ENCODE measurements at places on chromosomes 16 and 17.

DNA sequence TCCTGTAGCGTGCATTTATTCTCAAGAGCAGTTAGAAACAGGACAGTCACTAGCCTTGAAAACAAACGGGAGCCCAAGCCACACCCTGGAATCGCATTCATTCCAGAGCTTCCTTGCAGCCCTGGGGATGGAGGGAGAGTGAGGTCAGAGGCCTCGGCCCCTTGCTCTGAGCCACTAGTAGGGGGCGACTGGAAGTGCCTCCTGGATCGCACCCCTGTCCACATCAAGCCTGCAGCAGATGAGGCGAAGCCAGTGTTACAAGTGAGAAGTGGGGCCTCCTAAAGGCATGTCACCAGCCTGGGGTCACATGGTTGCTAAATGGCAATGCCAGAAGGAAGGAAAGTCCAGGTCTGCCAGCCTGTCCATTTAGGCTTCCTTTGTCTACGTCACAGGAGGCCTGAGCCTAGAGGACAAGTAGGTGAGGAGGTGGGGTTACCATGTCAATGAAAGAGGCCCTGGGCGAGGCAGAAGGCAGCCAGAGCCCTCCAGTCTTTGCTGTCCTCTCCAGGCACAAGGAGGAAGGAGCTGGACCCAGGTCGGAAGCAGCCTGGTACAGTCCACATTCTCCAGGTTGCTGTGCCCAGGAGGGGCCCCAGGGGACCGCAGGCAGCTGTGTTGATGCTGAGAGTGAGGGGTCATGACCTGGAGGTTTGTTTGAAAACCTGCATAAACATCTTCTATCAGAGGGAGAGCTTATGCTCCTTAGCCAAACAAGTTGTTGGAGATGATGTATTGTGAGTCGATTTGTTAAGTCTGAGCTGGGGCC lies 3.0 kb upstream of the RCVRN start:
- no peak for DNase-seq

GRCh38 chr16:84925092-84925772 lies 86.1 kb downstream of the ZDHHC7 start:
- DNase-seq = peak; percentile 69

- no peak for DNase-seq
These were observed 2.3 kb upstream of the UBALD2 start for GRCh38 chr17:76262732-76263344.

DNA sequence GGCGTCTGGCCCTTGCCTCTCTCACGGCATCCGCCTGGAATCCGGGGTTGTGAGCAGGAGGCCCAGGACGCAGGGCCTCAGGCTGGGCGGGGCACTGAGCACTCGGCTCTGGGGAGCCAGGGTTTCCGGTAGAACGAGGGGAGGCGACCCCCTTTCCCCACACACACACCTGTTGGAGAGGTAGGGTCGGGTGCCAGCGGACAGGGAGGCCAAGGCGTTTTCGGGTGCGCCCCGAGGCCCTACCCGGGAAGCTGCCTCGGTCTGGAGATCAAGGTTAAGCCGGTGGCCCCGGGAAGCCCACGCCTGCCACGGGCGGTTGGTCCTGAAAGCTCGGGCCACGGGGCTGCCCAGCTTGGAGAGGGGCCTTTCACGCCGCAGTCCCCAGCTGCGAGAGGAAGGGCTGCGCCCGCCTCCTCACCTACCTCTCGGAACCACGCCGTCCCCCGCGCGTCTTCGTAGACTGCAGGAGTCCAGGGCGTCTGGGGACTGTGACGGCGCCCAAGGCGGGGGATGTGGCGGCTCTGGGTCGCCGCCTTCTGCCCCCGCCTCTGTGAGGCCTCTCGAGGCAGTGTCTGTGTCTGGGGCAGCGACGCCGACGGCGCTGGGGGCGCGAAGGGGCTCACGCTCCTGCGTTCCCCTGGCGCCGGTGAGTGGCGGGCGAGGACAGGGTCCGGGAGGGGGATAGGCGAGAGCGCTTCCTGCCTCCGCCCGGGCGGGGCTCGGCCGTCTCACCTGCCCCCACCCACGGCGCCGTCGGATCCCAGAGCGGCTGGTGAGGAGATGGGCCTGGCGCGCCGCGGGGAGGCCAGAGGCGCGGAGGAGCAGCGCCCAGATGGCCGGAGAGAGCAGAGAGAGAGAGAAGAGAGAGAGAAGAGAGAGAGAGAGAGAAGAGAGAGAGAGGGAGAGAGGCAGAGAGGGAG lies 20.3 kb upstream of the HOXB9 start:
- peak; percentile 28 for DNase-seq

- no peak for DNase-seq
These were observed 494 bp downstream of the PRSS41 start for GRCh38 chr16:2798723-2799204.

DNA sequence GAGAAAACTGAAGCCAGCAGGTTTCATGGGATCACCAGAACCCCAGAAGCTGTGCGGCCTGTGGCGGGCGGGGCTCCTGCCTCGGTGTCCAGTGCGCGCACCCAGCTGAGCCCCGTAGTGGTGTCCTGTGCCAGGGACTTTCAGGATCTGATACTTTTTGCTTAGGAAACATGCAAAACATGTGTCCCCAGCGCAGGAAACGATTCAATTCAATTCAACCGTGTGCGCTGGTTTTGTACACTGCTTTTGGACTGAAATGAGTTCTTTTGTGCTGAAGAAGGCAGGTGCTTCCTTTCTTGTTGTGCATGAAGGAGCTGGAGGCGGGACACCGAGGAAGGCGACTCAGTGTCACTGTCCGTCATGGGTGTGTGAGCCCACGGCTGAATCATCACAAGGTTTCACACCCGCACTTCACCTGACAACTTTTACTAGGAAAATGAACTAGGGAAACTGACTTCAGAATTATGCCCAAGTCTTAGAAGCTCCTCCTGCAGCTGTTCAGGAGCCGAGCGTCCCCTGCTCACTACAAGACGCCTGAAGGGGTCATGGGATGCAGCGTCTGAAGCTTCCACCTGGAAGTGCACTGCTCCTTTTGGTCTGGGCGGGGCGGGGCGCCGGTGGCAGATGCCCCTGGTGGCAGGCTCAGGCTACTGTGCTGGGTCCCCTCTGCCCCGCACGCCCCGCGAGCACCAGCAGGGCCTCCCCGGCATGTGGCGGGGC lies 31.4 kb upstream of the ZNF750 start:
- DNase-seq = no peak

DNA sequence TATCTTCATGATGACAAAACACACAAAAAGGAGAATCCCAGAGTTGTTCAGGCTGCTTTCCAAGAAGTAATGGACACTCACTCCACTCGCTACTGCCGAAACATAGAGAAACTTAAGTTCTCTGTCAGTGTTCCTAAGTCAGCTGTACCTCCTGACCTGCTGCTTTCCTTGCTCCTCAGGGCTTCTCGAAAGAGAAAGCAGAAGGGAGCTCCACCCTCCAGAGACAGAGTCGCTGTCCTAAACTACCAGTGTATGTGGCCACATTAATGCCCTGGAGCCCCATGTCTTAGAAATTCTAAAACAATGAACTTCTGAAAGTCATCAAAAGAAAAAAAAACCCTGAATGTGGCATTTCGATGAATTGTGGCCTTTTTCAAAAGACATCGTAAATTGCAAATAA lies 390.8 kb upstream of the MON1B start:
- no peak for DNase-seq

DNA sequence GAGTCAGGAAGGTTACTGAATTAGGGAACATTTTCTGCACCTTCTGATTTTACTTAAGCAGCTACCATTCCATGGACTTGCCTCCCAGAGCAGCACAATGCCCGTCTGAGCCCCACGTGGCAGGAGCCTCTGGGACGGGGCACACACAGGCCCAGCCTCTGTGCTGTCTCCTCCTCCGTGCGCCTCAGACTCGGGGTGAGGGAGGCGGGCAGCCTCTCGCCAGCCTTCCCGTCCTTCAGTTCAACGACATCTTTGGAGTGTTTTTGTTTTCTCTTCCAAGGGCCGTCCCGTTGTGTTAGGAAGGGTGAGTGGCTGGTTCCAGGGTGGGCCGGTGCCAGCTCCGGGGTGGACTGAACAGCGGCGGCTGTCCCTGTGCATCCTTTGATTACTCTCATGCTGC lies 31.8 kb downstream of the NDEL1 start:
- DNase-seq = no peak

DNA sequence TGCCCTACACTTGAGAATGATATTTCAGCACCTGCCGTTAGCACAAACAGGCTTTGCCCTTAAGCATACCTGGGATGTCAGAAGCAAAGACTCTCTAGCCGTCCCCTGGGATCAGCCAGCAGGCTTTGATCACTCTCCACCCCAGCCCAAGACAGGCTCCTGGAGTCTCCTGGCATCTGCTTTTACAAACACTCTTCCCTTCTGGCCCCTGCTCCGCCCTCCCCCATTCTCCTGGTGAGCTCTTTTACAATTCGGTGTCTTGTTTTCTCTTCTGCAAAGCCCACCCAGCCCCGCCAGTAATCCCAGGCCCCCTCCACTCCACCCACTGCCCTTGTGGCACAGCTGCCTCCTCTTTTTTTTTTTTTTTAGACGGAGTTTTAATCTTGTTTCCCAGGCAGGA lies 50.4 kb downstream of the KATNIP start:
- no peak for DNase-seq

- DNase-seq = no peak
These were observed 8.2 kb upstream of the CIAO3 start for GRCh38 chr16:749010-749409.

- DNase-seq = no peak
These were observed 27.2 kb downstream of the HEATR9 start for GRCh38 chr17:35841505-35841904.

DNA sequence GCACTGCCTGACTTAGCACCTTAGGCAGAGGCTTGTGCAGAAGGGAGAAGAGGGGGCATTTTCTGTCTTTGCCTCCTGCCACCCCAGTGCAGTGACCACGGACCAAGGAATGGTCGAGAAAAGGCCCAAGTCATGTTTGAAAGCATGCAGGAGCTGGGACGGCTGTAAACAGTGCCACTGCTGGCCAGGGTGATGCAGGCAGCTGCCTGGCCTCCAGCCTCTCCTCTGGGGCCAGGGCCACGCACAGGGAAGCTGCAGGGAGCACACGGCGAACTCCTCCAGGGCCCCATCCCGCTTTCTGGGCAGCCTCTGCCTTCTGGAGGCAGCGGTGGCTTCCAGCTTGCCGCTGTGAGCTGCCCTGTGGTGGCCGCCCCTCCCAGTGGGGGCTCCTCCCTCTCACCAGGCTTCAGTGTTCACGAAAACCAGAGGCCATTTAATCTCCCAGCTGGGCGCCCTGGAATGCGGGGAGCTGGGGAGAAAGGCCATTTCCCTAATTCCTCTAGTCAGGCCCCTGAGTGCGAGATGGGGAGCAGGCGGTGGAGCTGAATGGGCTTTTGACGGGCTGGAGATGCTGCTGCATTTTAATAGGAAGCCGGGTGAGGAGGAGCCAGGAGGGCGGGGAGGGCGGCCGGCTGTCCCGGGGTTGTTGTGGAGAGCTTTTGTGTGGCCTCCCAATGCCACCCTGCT lies 28.7 kb upstream of the DNAI2 start:
- DNase-seq = no peak

GRCh38 chr16:89230255-89230654 lies 12.8 kb downstream of the ZNF778 start:
- no peak for DNase-seq

- DNase-seq = no peak
These were observed 13.0 kb downstream of the C16orf87 start for GRCh38 chr16:46817961-46818360.

DNA sequence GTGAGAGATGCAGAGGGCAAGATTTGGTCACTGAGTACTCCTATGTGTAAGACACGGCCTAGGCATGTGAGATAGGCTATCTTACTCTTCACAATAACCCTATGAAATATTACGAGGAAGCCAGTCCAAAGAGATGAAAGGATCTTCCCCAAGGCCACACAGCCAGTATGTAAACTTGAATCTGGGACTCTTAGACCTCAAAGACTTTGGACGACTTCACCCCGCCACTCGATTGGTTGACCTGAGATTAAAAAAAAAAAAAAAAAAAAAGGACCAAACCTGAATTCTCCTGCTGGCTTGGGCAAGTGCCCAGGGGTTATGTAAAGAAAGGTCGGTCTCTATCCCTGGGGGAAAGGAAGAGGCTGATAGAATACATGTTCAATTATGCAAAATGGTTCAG lies 33.1 kb downstream of the PIPOX start:
- DNase-seq = no peak

- no peak for DNase-seq
These were observed 175.5 kb downstream of the SHISA9 start for GRCh38 chr16:13076878-13077277.

- no peak for DNase-seq
These were observed 1.7 kb downstream of the ADORA2B start for GRCh38 chr17:15946611-15947120.

GRCh38 chr16:89417352-89417751 lies 73.0 kb downstream of the ANKRD11 start:
- DNase-seq = no peak

- no peak for DNase-seq
These were observed 18.9 kb upstream of the ELAC2 start for GRCh38 chr17:13036751-13037150.

DNA sequence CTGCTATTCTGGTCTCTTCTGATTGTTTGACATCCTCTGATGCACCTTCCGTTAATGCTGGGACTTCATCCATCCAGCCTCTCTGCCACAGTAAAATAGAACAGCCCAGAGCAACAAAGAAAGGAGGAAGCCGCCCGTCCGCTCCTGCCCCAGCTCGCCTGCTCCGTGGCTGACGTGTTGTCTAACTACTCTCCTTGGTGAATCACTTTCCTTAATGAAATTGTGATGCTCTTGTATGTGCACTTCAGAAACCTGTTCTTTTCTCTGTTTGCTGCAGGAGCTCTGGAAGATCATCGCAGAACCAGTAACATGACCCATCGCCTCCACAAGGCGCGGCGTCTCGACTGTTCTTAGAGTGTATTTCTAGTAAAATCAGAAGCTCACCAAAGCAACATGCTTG lies 24.3 kb downstream of the METTL22 start:
- DNase-seq = no peak

- DNase-seq = no peak
These were observed 70.8 kb downstream of the NLK start for GRCh38 chr17:28113269-28113668.

DNA sequence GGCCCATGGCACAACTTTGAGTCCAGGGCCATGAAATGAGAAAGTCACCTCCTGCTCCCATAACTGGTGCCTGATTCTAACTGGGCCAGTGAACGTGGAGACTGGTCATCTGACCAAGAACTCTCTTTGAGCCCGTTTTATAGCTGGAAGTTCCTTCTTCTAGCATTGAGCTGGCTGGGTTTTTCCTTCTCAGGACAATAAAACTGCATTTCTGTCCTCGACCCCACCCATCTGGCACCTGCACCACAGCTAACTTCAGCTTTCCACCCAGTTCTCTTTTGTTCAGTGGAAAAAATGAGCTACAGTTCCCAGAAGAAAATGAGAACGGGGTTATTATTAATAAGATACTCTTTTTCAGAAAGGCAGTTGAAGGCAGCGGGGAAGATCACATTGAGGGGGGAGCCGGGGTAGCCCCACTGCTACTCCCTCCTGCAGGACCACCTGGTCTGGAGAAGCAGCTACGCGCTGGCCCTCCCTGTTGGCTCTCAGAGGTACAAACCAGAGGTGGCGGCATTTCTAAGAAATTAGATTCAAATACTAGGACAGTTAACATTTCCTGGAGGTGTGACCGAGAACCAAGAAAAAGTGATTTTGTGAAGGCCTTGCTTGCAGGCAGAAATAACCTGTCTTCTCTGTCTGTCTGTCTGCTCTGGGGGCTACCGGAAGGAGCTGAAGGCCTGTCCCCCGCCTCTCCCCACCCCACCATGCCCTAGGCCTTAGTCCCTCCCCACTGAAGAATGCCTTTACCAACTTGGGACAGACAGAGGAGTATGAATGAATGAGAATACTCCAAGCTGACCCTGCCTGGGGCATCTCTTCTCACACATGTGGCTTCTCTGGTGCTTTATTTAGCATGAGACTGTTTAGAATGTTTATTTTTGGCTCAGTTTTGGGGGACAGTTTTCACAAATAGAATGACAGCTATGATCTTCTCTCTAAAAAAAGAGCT lies 123.9 kb downstream of the XYLT1 start:
- no peak for DNase-seq
